ENCODE measurements at places on chromosomes 3 and 15. TPM values are rescaled to one million over a fixed set of nuclear protein-coding genes. Genes with fewer than 3 reads are reported as not detected.

The C15orf39 gene
- 14.8 TPM for total RNA-seq

The GPR87 gene
- not detected for total RNA-seq

The ZKSCAN7 gene
- total RNA-seq, result 2.0 TPM

The PPIP5K1 gene
- 64.2 TPM for total RNA-seq
